Stimulated activated CD8-positive, alpha-beta memory T cell treated with anti-CD3 and anti-CD28 coated beads, Interleukin-4, amount 100 ng/mL, for 48 hours (primary cell): ENCODE measurements at places on chromosomes 2 and 18.

DNA sequence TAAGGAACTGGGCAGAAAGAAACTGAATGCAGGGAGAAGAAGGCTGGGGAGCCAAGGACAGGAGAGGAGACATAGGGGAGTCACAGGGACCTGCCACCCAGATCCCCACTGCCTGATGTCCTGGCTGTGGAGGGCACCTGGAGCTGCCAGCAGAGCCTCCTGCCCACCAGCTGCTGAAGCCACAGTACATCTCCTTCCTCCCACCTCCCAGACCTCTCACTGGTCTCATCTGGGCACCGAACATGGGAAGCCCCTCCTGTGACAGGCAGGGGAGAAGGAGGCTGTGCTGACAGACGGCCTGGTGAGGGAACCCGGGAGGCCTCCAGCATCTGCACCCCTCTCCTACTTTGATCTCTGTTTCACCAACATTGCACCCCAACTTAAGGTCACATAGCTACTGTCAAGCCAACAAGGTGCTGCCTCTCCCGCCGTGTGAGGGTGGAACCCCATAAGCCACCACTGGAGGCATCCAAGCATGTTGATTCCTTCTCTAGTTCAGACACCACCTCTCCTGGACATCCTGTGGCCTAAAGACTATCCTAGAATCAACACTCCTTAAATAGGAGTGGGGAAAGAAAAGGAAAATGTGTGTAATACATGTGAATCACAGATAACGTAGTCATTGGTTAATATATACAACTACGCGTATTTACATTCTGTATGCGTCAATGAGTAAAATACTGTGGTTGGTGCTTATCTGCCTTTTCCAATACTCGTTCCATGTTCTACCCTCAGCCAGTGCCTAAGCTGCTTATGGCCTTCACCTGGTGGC lies 3.5 kb upstream of the RNPEPL1 start:
- DNase-seq = peak; percentile 65

DNA sequence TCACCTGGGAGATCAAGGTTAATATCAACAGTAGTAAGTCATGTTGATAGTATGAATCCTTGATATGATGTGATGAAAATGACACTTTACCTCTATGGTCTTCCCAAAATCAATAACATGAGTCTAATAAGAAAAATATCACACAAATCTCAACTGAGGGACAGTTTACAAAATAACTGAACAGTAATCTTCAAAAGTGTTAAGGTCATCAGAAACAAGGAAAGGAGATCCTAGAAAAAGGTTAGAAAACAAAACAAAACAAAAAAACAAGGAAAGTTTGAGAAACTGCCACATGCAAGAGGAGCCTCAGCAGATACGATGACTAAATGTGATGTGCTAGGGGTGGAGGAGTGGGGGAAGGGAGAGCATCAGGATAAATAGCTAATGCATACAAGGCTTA lies 16.2 kb downstream of the MCEE start:
- no peak for DNase-seq

GRCh38 chr2:217954971-217955740 lies 47.6 kb downstream of the TNS1 start:
- no peak for DNase-seq

DNA sequence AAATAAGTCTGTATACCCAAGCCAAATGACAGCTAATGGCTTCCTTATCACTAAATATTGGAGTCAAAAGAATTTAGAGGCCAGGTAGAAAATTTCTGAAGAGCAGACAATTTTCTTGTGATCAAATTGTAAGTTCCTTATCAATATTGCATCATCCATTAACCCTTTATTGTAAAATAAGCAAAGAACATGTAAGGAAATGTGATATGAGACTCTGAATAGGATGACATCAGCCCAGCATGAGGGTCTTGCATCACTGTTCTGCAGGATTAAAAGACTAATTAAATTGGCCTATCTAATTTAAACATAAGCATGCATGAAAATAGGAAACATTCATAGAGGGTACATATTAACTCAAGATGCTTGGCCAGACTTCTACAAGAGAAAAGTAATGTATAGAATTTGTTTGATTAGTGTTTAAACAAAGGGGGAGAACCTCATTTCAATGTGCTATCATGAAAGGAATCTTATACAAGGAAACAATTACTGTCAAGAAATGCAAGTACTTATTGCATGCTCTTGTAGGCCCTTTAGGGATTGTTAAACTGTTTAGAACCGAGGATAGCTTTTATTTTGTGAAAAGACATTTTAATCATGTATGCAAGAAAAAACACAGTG lies 302.9 kb downstream of the PRKCE start:
- no peak for DNase-seq

DNA sequence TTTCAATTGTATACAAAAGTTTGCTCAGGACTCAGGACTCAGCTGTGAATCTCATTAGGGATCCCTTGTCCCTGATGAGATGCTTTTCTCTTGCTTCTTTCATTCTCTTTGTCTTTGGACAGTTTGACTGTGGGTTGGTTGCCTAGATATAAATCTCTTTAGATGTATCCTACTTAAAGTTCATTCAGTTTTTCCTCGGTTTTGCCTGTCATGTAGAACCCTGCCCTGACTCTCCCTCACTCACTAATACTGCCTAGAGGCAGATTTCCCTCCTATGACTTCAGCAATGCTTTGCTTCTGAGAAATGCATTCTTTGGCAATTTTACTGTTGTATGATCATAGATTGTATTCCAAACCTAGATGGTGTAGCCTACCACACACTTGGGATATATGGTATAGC lies 421.4 kb upstream of the TCF4 start:
- DNase-seq = no peak

- no peak for DNase-seq
These were observed 44.4 kb downstream of the MAP4K4 start for GRCh38 chr2:101741775-101742520.

DNA sequence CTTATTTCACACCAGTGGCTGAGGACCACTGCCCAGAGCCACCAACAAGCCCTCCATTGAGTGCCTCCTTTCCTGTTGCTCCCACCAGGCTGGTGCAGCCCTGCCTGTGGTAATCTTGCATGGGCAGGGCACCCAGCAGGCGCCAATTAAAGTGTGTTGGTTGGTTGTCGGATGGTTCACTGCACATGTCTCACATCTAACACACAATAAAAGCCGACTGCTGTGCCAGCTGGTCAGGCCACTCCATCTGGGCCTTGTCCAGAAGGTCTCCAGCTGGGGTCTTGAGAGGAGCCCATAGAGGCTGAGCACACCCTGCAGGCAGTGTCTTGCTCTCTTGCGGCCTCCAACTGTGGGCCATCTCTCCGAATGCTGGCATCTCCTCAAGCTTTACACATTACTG lies 494.8 kb upstream of the KLHL29 start:
- no peak for DNase-seq
